Eye (tissue), 1 donor: ENCODE measurements at places on chromosomes 5 and 9.
A peak's percentile ranks its signal among the peaks of the same experiment; 100 is the strongest.

DNA sequence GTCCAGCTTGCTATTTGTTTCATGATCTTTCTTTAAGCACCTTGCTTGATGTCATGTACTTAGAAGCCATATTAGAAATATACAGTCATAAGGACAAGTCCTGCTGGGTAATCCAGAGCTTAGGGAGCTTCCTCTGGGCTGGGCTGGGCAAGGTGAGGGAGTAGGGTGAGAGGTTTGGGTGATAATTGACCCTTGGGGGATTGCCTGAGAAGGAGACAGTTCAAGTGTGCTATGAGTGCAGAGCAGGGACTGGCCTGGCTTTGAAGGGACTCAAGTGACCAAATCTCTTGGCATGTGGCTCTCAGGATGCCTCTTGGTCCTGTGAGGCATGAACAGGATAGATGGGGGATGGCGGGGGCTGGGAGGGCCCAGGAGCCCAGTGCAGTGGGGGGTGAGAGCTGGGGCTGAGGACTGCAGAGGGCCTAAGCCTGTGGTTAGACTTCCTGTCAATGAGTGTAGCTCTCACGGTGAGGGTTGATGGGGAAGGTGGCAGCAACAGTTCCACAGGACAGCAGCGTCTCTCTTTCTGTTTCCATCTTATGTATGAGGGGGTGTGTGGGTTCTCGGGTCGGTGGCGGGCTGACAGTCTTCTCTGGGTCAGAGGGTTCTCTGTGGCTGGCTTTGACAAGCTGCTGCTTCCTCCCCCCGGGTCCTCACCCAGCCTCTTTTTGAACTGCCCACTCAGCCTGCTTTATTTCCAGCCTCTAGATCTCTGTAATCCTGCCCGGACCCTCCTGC, 53.5 kb downstream of the RGS3 start:
- DNase-seq, result no peak

GRCh38 chr9:111992523-111992922, 95.9 kb downstream of the UGCG start:
- DNase-seq, result no peak

GRCh38 chr5:157767689-157768088, 24.2 kb downstream of the LSM11 start:
- no peak for DNase-seq

DNA sequence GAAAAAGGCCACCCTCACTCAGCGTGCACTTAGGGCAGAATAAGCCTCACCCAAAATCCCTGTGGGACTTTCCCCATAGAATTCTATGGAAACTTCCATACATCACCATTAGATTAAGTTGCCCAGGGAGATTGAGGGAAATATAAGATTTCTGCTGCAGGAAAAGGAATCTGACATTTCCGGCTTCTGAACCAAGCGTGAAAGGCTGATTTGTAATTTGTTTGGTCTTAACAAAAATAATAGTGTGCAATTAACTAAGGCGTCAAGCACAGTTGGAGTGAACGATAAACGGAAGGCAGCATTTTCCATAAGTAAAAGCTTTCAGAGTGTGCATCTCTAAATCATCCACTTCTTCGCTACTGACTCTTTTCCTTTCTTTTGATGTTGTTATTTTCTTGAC, 14.0 kb downstream of the UBE2QL1 start:
- no peak for DNase-seq

GRCh38 chr5:148973455-148973854, 89.4 kb downstream of the SH3TC2 start:
- no peak for DNase-seq

DNA sequence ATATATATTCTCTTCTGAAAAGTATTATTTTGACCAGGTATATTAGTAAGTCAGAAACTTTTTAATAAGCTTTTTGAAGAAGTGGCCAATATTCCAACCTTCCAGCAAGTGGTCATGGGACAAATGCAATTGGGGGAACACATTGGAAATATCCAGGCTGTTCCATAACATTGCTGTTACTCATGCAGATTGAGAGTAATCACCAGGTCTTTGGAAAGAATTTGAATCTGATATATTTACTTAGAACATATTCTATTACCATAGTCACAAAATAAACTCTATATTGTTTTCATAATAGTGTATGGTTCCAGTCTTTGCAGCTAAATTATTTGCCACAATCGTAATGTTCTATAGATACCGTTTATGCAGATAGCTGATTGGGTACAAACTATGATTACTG, 102.8 kb downstream of the TAF11L14 start:
- DNase-seq, result no peak

DNA sequence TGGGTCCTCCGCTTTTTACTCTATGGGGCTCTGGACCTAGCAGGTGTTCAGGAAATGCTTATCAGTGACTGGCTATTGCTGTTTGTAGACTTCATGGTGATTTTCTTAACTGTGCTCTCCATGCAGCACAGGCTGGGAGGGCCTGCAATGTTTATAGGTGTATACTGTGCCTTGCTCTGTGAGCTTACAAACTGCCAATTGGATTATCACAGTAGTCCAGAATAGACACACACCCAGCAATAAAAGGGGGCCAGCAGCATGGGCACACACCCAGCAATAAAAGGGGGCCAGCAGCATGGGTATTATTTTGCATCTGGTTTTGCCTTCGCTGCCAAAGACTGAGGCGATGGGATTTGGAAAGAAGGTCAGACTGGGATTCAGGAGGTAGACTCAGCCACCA, 100.0 kb downstream of the CRB2 start:
- no peak for DNase-seq

GRCh38 chr9:71549023-71549422, 219.3 kb downstream of the CEMIP2 start:
- DNase-seq, result no peak

DNA sequence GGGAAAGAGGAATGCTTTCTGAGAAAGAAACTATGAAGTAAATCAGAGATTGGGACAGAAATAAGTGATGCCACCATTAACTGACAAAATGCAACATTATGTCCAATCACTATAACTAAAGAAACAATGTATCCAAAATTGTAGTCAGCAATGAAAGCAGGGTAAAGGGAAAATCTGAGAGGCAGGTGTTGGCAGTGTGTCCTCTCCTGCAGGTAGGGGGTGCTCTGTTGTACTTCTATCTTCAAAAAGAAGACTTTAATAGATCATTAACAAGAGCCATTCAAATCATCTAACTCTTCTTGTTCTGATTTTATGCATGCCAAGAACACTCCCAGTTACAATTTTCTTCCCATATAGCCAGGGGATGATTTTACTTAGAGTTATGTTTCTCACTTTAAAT, 1275.7 kb downstream of the PTPRD start:
- DNase-seq, result no peak

GRCh38 chr9:121889990-121890563, 203.0 kb downstream of the TTLL11 start:
- no peak for DNase-seq

DNA sequence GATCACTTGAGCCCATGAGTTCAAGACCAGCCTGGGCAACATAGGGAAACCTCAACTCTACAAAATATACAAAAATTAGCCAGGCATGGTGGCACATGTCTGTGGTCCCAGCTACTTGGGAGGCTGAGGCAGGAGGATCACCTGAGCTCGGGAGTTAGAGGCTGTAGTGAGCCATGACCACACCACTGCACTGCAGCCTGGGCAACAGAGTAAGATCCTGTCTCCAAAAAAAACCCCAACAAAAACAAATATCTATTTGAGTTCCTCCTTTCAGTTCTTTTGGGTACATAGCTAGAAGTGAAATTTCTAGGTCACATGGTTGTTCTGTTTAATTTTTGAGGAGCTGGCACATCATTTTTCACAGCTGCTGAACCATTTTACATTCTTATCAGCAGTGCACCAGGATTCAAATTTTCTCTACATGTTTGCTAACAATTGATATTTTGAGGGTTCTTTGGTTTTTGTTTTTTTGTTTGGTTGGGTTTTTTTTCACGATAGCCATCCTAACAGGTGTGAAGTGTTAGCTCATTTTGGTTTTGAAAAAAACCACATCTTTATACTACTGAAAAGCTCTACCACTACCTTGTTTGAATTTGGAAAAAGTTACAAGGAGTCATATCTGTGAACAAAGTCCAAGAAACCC, 176.9 kb upstream of the SLC12A2 start:
- no peak for DNase-seq

- DNase-seq, result no peak
Measured at GRCh38 chr9:116391306-116391900, 237.8 kb downstream of the PAPPA start.

- no peak for DNase-seq
Measured at GRCh38 chr9:91825422-91825821, 124.6 kb downstream of the ROR2 start.

DNA sequence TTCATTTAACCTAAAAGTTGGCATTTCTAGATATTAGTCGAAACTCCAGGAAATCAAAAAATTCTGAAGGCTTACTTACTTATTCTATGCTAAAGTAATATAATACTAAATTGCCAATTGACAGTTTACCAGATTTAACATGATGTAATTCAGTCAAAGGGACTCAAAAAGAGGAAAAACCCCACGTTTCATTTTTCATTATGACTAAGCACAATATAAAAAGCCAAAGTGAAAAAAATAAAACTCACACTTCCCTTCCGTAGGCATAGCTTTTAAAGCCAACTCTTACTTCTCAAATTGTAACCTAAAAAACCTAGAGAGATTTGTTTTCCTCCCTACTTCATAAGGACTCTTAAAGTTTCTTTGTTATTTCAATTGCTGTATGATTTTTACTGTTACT, 146.6 kb downstream of the RAPGEF6 start:
- DNase-seq, result no peak

- DNase-seq, result no peak
Measured at GRCh38 chr5:133736512-133736911, 124.2 kb upstream of the FSTL4 start.

GRCh38 chr9:13165956-13166355, 113.5 kb downstream of the MPDZ start:
- peak; percentile 27 for DNase-seq

DNA sequence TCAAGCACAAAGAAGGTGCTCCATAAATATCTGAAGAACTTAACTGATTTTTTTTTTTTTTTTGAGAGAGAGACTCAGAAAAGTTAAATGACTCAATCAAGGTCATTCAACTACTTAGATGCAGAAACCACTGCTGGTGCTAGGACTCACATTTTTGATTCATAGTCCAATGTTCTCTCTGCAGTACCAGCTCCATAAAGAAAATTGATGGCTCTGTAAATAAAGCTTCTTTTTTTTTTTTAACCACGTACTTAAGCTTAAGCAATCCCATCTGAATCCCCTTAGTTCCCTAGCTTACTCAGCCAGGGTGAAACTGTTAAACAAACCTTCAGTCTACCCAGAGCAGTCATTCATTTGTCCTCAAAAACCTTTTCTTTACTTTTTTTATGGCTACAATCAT, 657.0 kb upstream of the WWC1 start:
- no peak for DNase-seq

- DNase-seq, result no peak
Measured at GRCh38 chr5:148388696-148389095, 4.9 kb downstream of the FBXO38 start.

GRCh38 chr5:54398191-54398590, 57.3 kb upstream of the HSPB3 start:
- no peak for DNase-seq

- DNase-seq, result no peak
Measured at GRCh38 chr9:113677057-113677456, 199.1 kb upstream of the ZNF618 start.

GRCh38 chr5:163614787-163615186, 109.4 kb downstream of the MAT2B start:
- no peak for DNase-seq

- DNase-seq, result no peak
Measured at GRCh38 chr5:179154346-179154990, 94.3 kb downstream of the ZNF354C start.

GRCh38 chr5:147750065-147750464, 32.5 kb downstream of the JAKMIP2 start:
- DNase-seq, result peak; percentile 34

- no peak for DNase-seq
Measured at GRCh38 chr5:151483176-151483575, 35.8 kb downstream of the SLC36A1 start.

- DNase-seq, result no peak
Measured at GRCh38 chr5:179485845-179486575, 64.3 kb upstream of the RUFY1 start.

DNA sequence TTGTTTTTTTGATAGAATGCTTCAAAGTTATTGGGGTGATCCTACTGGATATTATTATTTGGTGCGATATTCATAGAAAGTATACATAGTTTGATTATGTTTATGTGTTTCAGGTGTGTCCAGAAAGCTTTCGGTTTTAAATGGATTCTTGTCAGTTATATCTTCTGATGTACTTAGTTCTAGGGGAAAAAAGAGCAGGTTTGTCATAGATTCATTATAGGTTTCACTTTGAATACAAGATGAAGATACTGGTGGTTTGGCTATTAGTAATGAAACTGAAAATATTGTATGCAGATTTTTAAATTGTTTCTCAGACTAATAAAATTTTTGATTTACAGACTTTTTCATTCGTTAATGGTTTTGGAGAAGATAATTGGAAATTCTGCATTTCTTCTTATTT, 98.9 kb downstream of the MAN2A1 start:
- DNase-seq, result no peak

GRCh38 chr9:127634021-127634420, 21.9 kb downstream of the STXBP1 start:
- DNase-seq, result no peak

DNA sequence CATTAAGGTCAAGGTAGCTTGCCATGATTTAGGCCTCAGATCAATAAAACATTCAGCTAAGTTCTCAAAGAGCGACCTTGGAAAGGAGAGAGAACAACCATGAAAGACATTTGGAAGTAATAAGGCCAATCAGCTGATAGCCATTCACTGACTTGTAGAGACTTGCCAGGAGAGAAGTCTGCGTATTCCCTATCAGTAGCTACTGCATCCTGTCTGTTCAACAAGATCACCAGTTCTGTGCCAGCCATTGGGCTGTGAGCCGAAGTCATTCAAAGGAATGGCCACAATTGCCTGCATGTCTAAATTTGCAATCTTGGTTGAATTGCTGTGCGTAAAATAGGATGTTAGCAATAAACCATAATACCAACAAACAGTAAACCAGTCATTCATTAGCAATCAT, 219.8 kb downstream of the FBXL7 start:
- DNase-seq, result no peak

DNA sequence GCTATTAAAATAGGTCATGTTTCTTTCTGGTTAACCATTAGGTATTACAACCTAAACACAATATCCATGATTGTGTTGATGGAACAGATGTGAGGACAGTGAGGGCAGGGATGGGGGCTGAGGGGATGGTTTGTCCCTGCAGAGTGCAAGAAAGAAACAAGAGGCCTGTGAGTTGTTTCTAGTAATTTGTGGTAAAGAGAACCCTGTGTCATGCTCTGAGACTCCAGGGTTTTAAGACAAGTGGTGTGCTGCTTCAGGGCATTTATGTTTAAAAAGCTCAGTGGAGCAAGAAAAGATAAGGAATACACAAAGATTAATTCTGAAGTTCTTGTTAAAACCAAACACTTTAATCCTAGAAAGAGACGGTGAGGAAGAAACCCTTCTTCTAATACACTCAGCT, 656.5 kb downstream of the TLE1 start:
- peak; percentile 28 for DNase-seq
